Uterine smooth muscle cell (primary cell): ENCODE measurements at places on chromosomes 13 and 19. TPM values are rescaled to one million over a fixed set of nuclear protein-coding genes. Genes with fewer than 3 reads are reported as not detected.

Gene SIGLEC10
- not detected in 2 replicates for total RNA-seq

Gene ONECUT3
- total RNA-seq = not detected in 2 replicates

Gene ZNF792
- 3.0 and 5.1 TPM in 2 replicates for total RNA-seq

Gene MAG
- total RNA-seq = not detected in 2 replicates

Gene ZNF730
- total RNA-seq = 1.4 and 1.9 TPM in 2 replicates

Gene RNF113B
- total RNA-seq = not detected in 2 replicates

Gene GPC5
- 0.11 and 0.25 TPM in 2 replicates for total RNA-seq

Gene GJB2
- not detected in 2 replicates for total RNA-seq

Gene PALM3
- total RNA-seq = 0.55 and 0.87 TPM in 2 replicates

Gene ETV2
- total RNA-seq = 0.11 and 0.50 TPM in 2 replicates

Gene LIM2
- not detected in 2 replicates for total RNA-seq

Gene GRIN2D
- 0.25 and 0.33 TPM in 2 replicates for total RNA-seq

Gene MPV17L2
- total RNA-seq = 11.6 and 20.9 TPM in 2 replicates

Gene ZNF865
- total RNA-seq = 1.00 and 1.2 TPM in 2 replicates

Gene SUGP1
- total RNA-seq = 22.2 and 25.5 TPM in 2 replicates

Gene WDR62
- 6.1 and 16.3 TPM in 2 replicates for total RNA-seq

Gene MEDAG
- total RNA-seq = 1.1 and 3.5 TPM in 2 replicates

Gene PSPN
- 0.33 and 0.87 TPM in 2 replicates for total RNA-seq

Gene MUC16
- under 0.01 TPM in 2 replicates for total RNA-seq

Gene CASP14
- total RNA-seq = not detected in 2 replicates

Gene LGI4
- under 0.01 and 0.25 TPM in 2 replicates for total RNA-seq

Gene ALOX5AP
- 0.25 TPM in 1 of 2 replicates, not detected in the other for total RNA-seq

Gene FFAR1
- total RNA-seq = not detected in 2 replicates

Gene RFPL4AL1
- not detected in 2 replicates for total RNA-seq

Gene AXL
- total RNA-seq = 251 and 278 TPM in 2 replicates

Gene WDR88
- not detected in 2 replicates for total RNA-seq

Gene SDHAF1
- 9.6 and 11.1 TPM in 2 replicates for total RNA-seq

Gene ZNF90
- 3.1 and 3.7 TPM in 2 replicates for total RNA-seq

Gene ERICH6B
- total RNA-seq = not detected in 2 replicates

Gene BEST2
- total RNA-seq = 0.25 TPM in 1 of 2 replicates, not detected in the other

Gene FPR2
- total RNA-seq = not detected in 2 replicates

Gene SRRM5
- total RNA-seq = not detected in 2 replicates

Gene PODNL1
- total RNA-seq = under 0.01 and 1.2 TPM in 2 replicates

Gene KASH5
- total RNA-seq = not detected in 2 replicates

Gene IRS2
- total RNA-seq = 5.9 and 13.5 TPM in 2 replicates

Gene SIGLEC14
- not detected in 2 replicates for total RNA-seq

Gene ZNF492
- 0.25 and 0.66 TPM in 2 replicates for total RNA-seq

Gene NCAN
- total RNA-seq = under 0.01 TPM in 1 of 2 replicates, not detected in the other

Gene ZIC5
- total RNA-seq = not detected in 2 replicates

Gene ZAR1L
- total RNA-seq = not detected in 2 replicates

Gene SCN1B
- 4.0 and 4.1 TPM in 2 replicates for total RNA-seq

Gene ZNF780A
- 19.0 and 25.1 TPM in 2 replicates for total RNA-seq

Gene OR7A5
- not detected in 2 replicates for total RNA-seq

Gene SLC1A5
- total RNA-seq = 213 and 333 TPM in 2 replicates

Gene C19orf18
- not detected in 2 replicates for total RNA-seq

Gene ZIK1
- total RNA-seq = 4.7 and 9.2 TPM in 2 replicates

Gene SBK2
- total RNA-seq = 0.11 and 1.5 TPM in 2 replicates

Gene FZR1
- 39.5 and 61.0 TPM in 2 replicates for total RNA-seq
